ENCODE measurements at places on chromosomes 5 and 9.

GRCh38 chr5:126471875-126472537, 48.8 kb downstream of the GRAMD2B start:
- no peak for DNase-seq

- no peak for DNase-seq
Measured at GRCh38 chr9:103287361-103287760, 292.2 kb downstream of the CYLC2 start.

GRCh38 chr5:158884827-158885518, 214.7 kb downstream of the EBF1 start:
- no peak for DNase-seq

DNA sequence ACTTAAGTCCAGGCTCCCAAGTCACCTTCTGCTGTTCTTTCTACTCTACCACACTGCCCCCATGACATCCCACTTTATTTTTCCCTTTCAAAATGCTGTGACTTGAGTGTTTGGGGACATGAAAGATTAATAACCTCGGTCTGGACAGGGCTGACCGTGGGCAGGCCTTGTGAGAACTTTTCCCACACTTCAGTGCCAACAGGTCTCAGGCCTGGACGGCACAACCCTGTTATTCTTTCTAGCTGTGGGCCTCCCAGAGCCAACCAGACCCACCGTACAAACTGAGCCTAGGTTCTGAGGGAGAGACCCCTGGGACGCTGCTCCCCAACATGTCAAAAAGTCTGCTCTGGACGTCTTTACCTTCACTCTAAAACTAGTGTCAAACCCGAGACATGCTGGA, 153.4 kb downstream of the CEP120 start:
- DNase-seq: no peak
